ENCODE measurements at places on chromosomes 5 and 9.

DNA sequence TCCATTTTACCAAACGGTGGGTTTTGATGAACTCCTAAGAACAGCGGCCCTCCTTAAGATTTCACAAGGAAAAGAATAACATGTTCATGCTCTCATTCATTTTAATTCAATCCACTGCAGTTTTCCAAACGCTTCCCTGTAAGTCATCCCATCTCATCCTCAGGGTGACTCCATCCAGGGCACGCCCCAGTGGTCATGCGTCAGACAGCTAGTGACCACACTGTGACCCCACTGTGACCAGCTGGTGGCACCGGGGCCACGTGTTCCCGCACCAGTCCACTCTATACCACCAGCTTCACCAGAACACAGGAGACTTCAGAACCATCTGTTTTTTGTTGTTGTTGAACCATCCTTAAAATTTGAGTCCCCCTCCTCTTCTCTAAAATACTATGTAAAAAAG is 14.3 kb downstream of the ATPSCKMT start:
- no peak for DNase-seq

DNA sequence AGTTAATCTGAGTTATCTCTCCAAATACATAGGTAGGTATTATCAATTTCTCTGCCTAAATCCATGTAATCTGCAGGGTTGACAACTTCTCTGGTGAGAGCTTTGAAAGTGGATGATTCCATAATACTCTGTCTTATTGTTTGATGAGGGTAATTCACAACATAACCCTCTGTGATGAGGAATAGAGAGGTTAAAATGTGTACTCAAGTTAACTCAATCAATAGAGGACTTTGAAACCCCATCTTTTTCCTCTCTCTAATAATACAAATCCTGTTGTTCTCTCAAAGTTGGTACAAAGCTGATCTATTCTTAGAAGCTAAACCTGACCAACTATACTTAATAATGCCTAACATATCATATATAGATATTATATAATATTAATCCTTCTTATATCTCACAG is 100.1 kb downstream of the PLPPR1 start:
- DNase-seq: no peak

DNA sequence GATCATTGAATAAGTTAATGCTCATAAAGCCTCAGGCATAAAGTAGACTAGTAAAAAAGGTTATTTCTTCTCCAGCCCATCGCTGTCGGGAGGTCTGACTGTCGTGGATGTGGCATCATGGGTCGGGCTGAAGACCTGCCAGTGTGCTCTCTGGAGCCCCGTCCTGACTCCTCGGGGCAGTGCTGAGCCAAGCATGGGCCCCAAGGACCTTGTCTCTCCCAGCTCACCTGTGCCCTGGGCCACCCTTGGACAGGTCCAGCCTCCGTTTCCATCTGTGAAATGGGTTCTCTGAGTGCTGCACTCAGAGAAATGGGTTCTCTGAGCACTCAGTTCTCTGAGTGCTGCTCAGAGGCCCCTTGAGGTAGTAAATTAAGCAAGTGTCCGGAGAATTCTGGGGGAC is 269.0 kb downstream of the GADD45G start:
- no peak for DNase-seq

GRCh38 chr5:6820851-6821479 is 107.7 kb downstream of the TENT4A start:
- DNase-seq: peak; percentile 36

DNA sequence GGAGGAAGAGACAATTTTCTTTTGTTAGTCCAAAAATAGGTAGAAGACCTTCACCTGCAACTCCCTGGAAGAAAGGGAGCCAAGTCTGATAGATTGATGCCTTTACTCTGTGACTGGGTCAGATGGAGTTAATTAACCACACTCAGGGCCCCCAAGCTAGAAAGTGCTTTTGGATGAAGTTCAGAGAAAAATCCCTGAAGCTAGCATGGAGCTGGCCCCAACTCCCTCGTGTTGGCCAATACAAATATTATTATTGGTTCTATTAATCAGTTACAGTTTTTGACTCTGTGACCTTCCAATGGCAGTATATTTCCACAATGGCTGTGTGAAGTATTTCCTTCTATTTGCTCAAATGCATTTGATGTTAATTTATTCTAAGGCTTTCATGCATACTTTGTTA is 1753.5 kb downstream of the EFNA5 start:
- DNase-seq: no peak

GRCh38 chr5:156400231-156400986 is 73.4 kb downstream of the SGCD start:
- DNase-seq: no peak

DNA sequence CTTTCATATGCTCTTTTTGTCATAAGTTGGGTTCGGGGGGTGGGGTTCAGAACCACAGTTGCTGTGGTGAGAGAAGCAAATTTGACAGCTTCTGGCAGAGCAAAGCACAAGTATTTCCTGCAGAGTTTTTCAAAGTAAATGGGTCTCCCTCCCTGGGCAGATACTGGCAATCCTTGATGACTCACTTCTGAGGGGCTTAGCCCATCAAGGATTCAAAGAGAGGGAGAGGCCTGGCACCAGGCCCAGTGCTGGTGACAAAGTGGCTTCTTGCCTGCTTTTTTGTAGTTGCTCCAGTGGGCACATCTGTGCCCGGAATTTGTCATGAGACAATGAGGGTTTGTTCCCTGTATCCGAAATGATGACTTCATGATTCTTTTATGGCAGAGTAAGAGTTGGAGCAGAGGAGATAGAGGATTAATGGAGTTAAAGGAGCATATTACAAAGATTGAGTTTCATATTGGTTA is 46.6 kb upstream of the TNC start:
- no peak for DNase-seq

DNA sequence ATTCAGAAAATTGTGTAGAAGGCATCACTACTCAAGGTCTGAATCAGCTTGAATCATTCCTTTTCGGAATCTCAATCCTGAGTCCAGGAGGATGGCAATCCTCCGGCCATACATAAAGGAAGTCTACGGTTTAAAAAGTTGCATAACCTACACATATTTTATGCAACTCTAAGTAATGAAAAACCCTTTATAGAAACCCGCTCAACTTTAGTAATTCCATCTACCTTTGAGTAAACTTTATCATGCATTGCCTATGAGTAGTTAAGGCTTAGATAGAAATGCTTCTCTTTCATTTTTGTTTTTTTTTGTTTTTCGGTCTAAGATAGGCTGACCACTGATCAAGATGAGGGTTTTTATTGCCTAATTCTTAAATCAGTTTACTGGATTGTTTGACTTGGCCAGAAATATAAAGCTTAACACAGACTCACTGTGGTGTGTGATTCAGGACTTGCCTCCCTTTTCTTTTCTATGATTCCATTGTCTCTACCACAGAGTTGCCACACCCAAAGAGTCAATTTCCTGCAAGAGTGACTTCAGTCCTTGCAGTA is 85.0 kb downstream of the LURAP1L start:
- DNase-seq: no peak

GRCh38 chr9:73437758-73438157 is 286.1 kb downstream of the ANXA1 start:
- no peak for DNase-seq

DNA sequence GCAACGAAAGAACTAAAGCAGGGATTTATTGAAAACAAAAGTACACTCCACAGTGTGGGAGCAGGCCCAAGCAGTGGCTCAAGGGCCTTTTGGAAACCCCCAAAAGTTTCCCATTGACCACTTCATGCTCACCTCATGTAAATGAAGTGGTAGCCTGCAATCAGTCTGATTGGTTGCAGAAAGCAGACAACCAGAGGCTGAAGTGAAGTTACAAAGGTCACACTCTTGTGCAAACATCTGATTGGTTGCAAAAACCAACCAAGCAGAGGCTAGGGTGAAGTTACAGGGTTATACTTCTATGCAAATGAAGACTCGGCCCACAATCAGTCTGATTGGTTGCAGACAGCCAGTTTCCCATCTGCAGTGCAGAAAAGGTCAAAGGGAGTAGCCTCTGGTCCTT is 258.0 kb downstream of the YTHDC2 start:
- DNase-seq: no peak

GRCh38 chr9:21135736-21136135 is 5.9 kb downstream of the IFNW1 start:
- DNase-seq: no peak

- DNase-seq: no peak
These were observed 509.4 kb upstream of the SEMA6A start for GRCh38 chr5:117084067-117084466.

GRCh38 chr5:543351-543750 is 19.1 kb upstream of the SLC9A3 start:
- no peak for DNase-seq

- DNase-seq: no peak
These were observed 65.3 kb downstream of the MARCHF3 start for GRCh38 chr5:126965061-126965475.

- no peak for DNase-seq
These were observed 35.8 kb downstream of the HACD4 start for GRCh38 chr9:20995616-20996015.

DNA sequence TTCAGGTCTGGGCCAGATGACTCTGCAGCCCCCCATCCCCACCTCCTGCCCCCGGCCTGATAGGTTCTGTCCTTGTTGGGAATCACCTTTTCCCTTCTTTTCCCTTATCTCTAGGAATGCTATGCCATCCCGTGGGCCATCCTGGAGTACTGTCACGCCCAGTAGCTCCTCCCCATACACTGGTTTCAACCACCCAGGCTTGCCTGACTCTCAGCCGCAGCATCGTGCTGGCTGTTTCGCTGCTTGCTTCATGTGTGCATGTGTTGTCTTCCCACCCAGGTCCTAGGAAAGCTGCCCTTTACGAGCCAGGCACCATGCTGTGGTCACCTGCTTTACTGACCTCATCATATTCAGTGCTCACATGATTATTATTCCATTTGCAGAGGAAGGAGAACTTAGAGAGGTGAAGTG is 71.8 kb downstream of the ANGPTL2 start:
- DNase-seq: no peak

DNA sequence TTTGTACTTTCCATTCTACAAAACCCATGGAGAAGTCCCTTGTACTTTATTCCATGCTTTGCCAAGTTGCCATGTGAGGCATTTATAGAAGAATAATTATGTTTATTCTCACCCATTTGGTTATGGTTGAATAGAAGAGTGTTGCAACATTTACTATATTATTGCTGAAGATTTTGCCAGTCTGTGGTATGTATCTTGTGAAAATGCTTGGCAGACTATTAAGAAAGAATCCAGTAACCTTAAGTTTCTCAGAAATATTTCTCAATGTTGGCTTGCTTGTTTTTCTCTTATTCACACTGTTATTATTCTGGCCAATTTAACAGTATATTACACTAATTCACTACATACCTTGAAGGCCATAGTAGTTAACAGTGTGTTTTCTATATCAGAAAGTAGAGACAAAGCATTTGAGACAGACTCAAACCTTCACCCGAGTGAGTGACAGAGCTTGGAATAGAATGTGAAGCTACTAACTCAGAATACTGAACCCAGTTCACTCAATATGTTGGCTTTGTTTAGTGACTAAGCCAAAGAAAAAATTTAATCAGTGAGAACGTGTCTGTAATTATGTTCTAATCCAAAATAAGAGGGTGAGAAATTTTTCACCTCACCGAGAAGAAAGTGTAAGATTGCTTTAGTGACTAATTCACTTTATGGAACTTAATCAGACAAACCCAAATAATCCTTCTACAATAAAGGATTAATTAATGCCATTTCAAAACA is 184.4 kb downstream of the CWC27 start:
- DNase-seq: no peak

DNA sequence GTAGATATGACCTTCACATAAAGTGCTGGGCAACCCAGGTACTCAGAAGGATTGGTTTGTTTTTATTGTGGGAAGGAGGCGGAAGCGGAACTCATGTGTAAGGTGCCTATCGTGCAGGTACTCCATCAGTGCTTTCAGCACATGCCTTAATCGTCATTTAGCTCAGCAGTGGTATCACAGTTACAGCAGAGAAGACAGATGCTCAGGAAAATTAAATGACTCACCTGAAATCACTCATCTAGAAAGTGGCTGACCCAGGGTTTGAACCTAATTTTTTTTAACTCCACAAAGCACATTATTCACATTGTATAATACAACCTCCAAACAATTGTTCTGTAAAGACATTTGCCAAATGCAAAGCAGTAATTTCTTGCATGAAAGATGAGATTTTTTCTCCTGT is 2.2 kb downstream of the C5orf46 start:
- DNase-seq: no peak

DNA sequence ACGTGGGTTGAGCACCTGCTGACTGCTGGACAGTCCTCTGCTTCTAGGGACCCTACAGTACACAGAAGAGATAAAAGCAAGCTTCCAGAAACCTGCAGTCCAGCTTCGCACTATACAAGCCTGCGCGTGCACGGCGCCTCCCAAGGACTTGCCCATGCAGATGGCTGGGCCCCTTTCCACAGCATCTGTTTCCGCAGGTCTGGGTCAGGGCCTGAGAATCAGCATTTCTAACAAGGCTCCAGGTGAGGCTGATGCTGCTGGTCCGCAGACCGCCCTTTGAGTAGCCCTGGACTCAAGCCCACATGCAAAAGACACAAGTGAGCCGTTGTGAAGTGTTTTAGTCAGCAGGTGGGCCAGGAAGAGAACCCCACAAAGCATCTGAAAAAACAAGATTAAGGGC is 133.1 kb downstream of the HSD17B3 start:
- no peak for DNase-seq

GRCh38 chr9:81890104-81890503 is 38.1 kb upstream of the SPATA31D4 start:
- no peak for DNase-seq

GRCh38 chr9:32486839-32487562 is 39.0 kb downstream of the RIGI start:
- DNase-seq: no peak

DNA sequence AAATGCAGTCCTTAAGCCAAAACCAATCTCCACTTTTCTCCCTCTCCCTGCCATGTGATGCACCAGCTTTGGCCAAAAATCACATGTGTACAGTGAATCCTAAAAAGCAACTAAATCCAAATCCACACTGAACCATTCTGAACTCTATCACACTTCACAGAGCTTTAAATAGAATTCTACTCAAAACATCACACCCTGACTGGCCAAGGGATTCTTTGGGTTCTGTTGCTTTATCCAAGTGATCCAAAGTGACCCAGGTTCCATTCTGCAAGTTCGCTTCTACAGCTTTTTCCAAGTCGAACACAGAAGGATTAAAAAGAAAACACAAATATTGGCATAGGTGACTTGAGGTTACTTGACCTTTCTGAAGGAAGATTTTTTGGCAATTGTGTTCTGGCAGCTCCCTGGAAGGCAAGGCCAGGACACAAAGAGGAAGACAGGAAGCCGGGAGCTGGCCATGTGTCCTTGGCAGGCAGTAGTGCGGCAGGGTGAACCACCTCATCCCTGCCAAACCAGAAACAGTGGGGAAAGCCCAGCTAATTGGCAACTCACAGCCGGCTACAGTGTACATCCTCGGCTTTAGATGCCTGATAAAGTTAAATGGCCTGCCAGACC is 115.0 kb downstream of the NFIB start:
- DNase-seq: no peak

DNA sequence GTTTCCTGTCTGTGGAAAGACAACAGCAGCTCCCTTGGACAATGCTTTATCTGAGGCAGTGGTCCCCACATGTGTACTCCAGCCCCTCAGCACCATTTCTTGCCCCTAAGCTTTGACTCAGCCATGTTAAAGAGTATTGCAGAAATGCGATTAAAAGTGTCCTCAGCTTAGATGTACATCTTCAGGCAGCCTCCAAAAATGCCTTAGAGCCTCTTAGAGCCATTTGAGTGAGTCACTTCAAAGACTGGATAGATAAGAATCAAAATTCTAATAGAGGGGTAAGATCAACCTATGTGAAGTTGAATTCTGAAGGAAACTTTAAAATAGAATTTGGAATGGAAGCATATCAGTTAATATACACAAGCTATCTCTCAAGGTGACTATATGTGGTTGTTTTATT is 296.3 kb downstream of the ADAMTS6 start:
- DNase-seq: no peak
